ENCODE measurements at places on chromosomes 3 and 15.

DNA sequence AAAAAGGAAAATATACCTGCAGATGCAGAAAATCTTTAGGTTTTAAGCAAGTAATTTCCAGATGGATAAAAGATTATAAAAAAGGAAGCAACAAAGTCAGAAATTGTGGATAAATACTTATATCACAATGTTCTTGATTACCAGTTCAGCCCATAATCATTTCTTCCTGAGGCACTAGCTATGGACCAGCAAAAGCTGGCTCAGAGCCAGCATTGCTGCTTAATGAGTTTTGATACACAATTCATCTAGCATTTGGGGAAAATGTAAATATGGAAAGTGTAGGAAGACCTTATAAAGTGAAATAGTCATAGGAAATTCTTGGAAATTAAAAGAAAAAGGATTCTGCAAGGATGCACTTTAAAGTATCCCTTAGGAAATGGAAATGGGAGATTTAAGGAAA is 168.3 kb upstream of the GBE1 start:
- DNase-seq = no peak

DNA sequence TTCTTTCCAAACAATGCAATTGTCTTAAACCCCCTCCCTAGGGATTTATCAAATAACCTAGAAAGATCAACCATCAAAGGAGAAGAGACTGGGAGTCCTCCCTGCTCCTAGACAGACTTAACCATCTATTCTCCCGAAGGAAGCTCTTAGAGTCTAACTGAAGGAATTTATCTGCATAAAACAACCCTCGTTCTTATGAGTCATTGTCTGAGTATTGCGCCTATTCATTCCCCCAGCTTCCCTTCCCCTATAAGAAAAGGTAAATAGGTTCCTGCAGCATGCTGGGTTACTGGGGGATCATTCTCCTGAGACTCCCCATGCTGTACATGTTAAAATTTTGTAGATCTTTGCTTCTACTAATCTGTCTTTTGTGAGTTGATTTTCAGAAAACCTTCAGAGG is 412.7 kb downstream of the OCA2 start:
- no peak for DNase-seq

GRCh38 chr3:173092038-173092437 is 49.0 kb downstream of the SPATA16 start:
- no peak for DNase-seq

GRCh38 chr3:41601404-41601987 is 360.4 kb downstream of the ULK4 start:
- DNase-seq = no peak

GRCh38 chr15:101604124-101604874 is 47.9 kb downstream of the TM2D3 start:
- no peak for DNase-seq

DNA sequence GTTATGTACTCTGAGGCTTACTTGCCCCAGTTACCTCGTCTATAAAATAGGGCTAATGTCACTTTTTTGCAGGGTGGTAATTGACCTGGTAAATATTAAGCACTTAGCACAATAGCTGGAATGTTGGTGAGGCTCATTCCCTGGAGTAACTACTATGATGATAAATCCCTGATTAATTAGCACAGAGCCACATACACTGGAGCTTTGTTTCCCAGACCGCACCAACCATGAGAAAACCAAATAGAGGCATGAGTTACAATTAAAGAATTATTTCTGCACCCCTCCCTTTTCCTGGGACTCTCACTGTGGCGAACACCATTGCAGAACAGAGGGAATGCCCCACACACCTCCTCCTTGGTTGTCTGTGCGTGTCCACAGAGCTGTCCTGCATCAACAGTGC is 76.6 kb upstream of the CPOX start:
- no peak for DNase-seq

GRCh38 chr3:133854264-133855001 is 41.2 kb downstream of the RAB6B start:
- no peak for DNase-seq

GRCh38 chr15:44038755-44039191 is 156.3 kb downstream of the FRMD5 start:
- DNase-seq = no peak

GRCh38 chr3:170734043-170734734 is 135.8 kb downstream of the RPL22L1 start:
- DNase-seq = no peak

GRCh38 chr3:111547631-111548030 is 5.6 kb downstream of the CD96 start:
- no peak for DNase-seq

GRCh38 chr15:66256692-66257091 is 3.1 kb upstream of the MEGF11 start:
- DNase-seq = no peak

DNA sequence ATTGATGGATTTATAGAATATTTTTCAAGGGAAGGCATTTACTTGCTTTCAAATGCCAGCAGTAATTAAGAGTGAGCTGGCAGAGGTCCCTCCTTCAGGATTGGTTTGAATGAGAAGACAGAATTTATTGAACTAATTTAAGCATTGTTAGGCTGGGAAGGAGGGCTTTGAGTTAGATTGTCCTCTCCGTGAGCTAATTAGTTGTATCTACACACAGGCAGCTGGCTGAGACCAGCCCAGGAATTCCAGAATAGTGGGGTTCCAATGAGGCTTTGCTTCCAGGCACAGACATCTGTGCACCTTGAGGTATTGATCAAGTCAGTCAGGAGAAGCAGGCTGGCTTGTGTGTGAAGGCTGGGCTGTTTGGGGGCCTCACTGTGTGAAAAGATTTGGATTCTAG is 124.0 kb upstream of the WNT5A start:
- no peak for DNase-seq

- no peak for DNase-seq
Observed at GRCh38 chr3:13093687-13094086, 20.5 kb upstream of the IQSEC1 start.

DNA sequence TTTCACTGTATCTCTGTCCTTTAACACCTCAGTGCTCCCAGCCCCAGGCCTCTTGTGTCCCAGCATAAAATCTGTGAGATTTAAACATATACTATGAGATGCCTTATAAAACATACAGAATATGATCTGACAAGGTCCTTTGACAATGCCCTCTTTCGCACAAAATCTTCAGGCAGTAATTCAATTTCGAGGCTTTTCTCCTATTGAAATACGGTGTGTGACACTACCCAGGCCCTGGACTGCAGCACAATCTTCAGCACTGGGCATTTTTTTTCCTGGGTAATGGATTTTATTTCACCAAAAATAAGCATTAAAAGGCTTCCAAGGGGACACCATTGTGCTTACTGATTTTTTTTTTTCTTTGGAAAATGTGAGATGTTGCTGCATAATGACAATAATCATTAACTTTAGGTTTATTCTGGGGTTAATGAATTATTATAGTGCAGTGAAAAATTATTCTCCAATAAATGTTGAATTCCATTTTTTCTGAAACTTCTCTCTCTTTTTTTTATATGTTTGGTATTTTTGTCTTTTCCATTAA is 40.9 kb upstream of the FAM3D start:
- DNase-seq = no peak

- peak; percentile 49 for DNase-seq
Observed at GRCh38 chr3:37861620-37862041, at the start of gene CTDSPL. TSS of gene CTDSPL (plus strand) at chr3:37861880. CDS start at chr3:37862200, 320 bp downstream.

DNA sequence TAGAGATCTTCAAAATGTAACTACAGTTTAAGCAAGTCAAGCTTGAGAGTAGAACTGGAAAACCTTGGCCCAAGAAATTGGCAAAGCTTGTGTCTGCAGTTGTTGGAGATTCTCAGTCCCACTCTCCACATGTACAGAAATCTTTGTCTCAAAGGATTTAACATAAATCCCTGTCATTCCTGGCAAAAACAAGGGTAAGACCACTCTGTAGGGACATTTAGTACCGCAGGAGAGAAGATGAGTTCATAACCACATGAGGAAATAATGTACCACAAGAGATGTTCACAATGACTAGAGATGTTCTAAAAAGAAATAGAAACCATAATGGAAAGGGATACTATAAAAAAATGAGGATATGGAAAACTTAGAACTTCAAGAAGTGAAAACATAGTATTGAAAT is 73.7 kb downstream of the RAB7A start:
- DNase-seq = no peak

DNA sequence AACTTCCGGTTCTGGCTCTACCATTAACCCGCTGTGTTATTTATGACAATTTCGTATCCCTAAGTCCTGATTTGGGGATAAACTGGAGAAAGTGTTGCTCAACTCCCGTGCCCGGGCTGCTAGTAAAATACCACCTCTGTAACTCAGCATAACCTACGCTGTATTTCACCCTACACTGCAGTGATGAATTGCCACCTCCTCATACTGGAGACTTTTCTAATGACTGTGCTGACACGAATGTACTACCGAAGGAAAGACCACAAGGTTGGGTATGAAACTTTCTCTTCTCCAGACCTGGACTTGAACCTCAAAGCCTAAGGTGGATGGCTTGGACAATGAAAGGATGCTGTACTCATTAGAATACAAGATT is 16.5 kb downstream of the SLC51A start:
- DNase-seq = no peak

DNA sequence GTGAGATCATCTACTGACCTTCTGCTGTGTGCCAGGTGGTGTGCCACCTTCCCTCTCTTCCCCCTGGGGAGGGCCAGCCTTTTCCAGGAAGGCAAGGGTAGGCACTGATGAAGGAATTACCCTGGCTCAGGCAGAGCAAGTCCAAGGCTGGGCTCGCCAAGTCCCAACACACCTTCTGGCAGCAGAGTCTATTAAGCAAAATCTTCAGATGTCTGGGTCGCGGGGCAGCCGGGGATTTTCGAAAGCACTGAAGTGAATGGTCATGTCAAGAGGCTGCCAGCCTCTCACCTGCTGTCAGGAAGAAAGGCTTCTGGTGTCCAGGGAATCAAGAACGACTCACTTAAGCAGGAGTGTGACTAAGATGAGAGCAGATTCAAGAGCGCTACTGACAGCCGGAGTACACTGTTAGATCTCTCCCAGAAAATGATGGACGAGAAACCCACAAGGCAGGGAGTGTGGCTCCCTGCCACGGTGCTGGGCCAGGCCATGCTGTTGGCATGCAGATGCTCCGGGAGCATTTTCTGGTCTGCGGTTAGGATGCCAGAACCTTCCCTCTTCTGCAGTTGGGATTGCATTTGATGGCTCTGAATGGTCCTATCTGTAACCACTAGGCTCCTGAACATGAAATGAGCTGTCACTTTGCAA is 479.8 kb downstream of the SHQ1 start:
- DNase-seq = no peak

GRCh38 chr15:69626095-69627066 is 173.8 kb downstream of the RPLP1 start:
- no peak for DNase-seq

DNA sequence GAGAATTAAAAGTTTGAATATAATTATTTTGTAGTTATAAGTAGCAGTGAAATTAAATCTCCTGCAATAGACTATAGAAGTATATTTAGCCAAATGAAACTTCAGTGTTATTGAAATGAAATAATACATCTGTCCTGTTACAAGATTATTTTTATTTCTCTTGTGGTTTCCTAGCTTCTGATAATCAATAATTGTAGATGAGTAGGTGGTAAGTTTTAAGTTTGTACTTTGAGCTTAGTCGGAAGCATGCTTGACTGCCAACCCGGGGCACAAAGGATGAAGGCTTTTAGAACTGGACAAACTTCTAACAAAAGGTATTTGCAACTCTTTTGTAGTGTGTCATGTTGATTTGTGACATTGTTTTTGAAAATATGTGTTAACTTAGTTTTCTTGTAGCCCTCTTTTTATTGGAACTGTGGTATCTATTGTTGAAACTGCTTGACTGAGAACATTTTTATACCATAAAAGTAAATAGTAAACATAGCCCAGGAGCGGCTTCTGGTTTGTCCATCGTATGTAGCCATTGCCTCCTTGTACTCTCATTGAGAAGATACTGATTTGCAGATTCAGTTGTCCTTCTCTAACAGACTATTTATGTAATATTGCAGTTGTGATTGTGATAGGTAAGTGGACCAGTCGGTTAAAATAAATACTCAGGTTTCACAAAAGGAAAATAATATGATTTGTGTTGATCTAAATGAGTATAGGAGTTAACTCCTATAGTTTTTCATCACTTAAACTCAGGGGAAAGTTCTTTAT is 2.9 kb downstream of the CTNNB1 start:
- no peak for DNase-seq

DNA sequence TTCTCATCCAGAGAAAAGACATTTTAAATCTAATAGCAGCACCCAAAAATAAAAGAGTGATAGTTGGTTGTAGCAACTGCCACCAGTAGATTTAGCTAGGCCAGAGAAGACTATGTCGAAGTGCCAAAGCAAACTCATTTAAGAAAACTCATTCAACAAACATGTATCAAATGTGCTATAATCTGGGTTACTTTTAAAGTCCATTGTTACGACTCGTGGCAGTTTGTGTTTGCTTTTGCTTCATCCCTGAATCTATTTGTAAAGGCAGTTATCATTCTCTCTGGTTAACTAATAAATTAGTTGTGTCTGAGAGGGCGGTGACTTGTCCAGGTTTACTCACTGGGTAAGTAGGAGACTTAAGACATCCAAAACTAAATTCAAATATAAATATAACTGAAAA is 159.4 kb downstream of the ZIC4 start:
- no peak for DNase-seq

DNA sequence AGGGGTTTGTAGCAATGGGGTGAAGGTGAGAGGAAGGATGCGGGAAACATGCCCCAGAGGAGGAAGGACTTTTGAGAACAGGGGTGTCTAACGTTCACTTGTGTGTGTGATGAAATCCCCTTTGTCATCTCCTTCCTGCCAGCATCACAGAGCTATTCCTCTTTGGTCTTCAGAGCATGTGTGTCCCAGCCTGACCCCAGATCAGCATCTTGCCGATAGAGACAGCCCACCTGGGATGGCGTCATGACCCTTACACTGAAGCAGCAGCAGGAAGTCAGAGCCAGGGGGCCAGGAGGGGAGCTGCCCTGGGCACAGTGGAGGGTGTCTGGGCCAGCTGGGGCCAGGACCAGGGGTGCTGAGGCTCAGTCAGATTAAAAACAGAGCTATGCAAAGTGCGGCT is 29.9 kb upstream of the GRIP2 start:
- no peak for DNase-seq

- no peak for DNase-seq
Observed at GRCh38 chr3:54591157-54591556, 336.7 kb downstream of the LRTM1 start.

GRCh38 chr3:135148398-135149020 is 353.4 kb downstream of the EPHB1 start:
- no peak for DNase-seq

GRCh38 chr3:130374908-130375307 is 29.4 kb downstream of the COL6A5 start:
- DNase-seq = no peak

GRCh38 chr3:152283492-152284381 is 15.0 kb downstream of the MBNL1 start:
- DNase-seq = no peak

DNA sequence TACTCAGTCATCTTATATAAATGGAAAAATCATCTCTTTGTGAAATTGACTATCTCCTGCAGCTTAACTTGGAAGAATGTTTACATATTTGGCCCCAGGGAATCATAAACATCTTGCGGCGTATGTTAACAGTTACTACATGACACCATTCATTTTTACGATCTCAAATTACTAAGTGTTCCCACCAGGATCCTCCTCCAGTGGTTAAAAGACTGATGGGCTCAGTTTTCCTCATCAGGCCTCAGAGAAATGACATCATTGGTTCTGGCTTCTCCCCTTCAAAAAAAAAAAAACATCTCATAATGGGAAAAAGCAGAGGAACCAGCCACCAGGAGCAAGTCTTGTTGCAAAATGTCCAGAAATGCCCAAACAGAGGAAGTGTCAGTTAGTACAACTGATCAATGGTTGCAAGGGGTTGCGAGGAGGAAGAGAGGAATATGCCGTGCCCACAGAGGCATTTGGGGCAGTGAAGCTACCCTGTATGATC is 70.5 kb upstream of the LIPC start:
- DNase-seq = no peak

GRCh38 chr3:42702066-42702951 is at the start of gene HHATL:
TSS of gene HHATL (minus strand) at chr3:42702798. CDS start at chr3:42700826, 1,972 bp downstream.
- DNase-seq = peak; percentile 21
